ENCODE measurements at places on chromosomes 12 and 14. TPM values are rescaled to one million over a fixed set of nuclear protein-coding genes. Genes with fewer than 3 reads are reported as not detected.

The ASIC1 gene
- total RNA-seq = 8.0 TPM

The RTL1 gene
- total RNA-seq = 0.49 TPM

The CCDC196 gene
- total RNA-seq = not detected

The TRIM9 gene
- 64.8 TPM for total RNA-seq

The ATF7 gene
- total RNA-seq = 26.3 TPM

Measured in camera-type eye (tissue), 1 donor.